T-cell (primary cell): ENCODE measurements at places on chromosomes 6 and 20. TPM values are rescaled to one million over a fixed set of nuclear protein-coding genes. Genes with fewer than 3 reads are reported as not detected.

Gene CD93
- 0.92 TPM for total RNA-seq

Gene ACTL10
- total RNA-seq, result 1.1 TPM

Gene FAM83B
- total RNA-seq, result not detected

GRCh38 chr20:61861054-61861841, 204.4 kb downstream of the TAF4 start:
- no peak for DNase-seq

DNA sequence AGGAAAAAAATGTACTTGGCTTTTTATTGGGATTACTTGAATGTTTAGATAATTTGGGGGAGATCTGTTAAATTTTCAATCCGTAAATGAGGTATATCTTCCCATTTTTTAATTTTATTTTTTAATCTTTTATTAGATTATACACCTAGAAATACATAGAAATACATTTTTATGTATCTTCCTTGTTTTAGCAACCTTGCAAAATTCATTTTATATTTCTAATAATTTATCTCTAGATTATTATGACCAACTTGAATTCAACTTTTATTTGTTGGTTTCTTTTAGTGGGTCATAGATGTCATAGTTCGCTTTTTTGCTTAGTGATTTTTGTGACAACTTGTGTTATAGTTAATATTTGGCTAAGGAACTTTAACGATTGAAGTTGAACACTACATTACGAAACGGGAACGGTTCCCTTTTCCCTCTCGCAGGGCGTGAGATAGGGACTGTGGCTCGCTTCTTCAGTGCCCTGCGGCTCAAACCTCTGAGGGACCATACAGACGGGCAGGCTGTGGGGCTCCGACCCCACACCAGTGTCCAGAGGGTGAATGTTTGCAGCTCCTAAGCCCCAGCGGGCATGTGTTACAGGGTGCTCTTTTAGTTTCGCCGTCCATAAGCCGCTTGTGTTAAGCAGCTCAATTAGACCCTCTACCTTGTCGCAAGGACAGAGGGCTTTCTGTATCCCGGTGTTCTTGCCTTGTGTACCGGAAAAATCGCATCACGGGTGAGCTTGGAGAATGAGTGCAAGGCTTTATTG, 53.8 kb downstream of the PRND start:
- no peak for DNase-seq

DNA sequence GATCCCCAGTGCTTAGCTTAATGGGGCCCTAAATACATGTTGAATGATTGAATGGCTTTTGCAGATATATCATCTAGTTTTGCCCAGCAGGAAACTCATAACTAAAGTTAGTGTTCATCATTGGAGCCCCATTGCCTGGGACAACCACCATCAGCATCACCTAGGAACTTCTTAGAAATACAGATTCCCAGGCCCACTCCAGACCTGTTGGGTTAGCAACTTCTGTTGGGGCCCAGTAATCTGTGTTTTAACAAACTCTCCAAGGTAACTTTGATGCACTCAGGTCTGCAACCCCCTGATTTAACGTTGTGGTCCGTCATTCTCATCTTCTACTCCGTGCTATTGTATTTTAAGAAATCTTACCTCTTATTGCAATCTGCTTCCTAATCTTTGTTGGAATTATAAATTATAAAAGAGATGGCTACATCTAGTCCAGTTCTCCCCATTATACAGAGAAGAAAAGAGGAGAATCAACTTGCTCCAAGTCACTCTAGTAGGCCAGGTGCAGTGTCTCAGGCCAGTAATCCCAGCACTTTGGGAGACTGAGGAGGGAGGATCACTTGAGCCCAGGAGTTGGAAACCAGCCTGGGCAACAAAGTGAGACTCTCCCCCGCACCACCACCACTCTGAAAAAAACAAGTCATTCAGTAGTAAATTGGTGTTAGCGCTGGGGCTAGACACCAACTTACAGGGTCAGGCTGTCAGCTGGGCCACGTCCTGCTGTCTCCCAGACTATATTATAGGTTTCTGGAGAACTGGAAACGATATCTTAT, 13.7 kb downstream of the FOXP4 start:
- no peak for DNase-seq

GRCh38 chr20:31674895-31675827, 37.4 kb downstream of the COX4I2 start:
- peak; percentile 47 for DNase-seq

DNA sequence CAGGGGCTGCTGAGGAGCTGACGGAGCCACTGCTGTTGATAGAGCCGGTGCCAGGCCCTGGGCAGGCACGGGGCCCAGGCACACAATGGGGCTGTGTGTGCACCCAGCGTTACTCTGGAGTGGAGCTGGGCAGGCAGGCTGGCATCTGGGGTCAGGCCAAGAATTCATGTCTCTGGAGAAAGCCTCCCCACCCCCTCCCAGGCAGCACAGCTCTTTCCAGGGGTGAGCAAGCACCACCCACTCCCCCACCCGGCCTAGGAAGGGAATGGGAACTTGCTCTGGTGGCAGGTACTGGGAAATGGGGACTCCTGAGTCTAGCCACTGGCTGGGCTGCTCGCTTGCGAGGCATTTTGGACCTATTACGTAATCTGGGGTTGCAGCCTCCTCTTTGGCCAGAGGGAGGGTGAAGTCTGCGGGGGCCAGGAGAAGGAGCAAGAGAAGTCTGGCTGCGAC, 22.7 kb downstream of the TFEB start:
- no peak for DNase-seq
